ENCODE measurements at places on chromosomes 5 and 9. TPM values are rescaled to one million over a fixed set of nuclear protein-coding genes. Genes with fewer than 3 reads are reported as not detected.

The ADRA1B gene
- total RNA-seq: 2.8 TPM

DNA sequence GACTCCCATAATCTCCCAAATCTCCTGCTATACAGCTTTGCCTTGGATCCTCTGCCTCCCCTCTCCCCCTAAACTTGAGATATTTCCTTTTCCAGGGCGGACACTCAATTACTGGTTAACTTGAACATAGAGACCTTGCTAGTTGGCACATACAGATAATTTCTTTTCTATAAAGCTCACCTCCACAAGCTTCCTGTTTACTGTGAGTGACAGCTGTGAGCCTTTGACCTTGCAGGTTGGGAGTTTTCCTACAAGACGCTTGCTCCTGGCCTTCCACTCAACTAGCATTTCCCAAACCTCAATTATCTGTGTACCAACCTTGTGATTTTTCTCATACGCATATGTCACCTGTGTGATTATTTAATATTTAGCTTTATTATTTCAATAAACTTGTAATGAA lies 114.5 kb downstream of the GNA14 start:
- no peak for DNase-seq

GRCh38 chr5:153896701-153897100 lies 142.0 kb downstream of the FAM114A2 start:
- no peak for DNase-seq

- DNase-seq: no peak
These were observed 30.9 kb downstream of the CSF1R start for GRCh38 chr5:150055326-150056074.

- DNase-seq: no peak
These were observed 922 bp downstream of the CRHBP start for GRCh38 chr5:76953551-76954382.

DNA sequence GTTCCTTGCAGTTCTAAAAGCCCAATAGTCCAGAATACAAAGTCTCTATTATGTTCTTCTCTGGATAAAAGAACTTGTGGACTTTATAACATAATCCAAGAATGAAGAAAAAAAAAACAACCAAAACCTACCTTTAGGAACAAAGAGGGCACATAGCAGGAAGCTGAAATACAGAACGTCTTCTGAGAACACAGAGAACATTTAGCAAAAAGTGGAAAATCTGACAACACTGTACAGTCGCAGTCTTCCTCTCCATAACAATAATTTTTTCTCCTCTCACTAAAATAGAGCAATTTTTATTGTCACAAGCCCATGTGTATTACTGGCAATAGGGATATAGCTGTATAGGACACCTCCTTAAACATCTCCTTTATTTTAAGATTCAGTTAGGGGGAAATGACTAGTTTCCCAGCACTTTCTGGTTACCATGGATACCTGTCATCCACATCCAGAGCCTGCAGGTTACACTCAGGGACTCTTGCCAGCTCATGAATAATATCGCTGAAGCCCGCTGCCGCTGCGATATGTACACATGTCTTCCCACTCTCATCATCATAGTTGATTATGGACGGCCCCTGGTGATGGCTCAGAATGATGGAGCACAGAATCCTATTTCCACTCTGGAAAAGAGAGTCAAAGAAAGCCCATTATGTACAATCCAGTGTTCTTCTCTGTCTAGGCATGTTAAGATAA lies 106.5 kb downstream of the ANKRD55 start:
- DNase-seq: no peak

DNA sequence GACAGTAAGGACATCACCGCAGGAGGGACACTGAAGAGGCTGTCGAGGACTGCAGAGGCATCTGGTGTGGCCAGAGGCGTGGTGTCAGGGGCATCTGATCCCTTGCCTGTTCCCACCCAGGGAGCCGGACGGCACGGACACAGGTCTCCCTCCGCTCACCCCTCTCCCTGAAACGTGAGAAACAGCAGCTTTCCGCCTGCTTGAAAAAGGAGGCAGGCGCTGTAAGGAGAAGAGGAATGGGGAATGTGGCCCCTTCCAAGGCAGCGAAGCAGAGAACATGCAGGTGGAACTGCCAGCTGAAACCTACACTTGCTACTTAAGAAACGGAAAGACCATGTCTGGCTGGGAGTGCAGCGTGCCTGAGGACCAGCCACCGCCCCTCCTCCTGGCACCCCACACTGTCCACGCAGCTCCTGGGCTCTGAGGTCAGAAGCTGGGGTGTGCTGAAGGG lies 176.2 kb downstream of the GAPVD1 start:
- DNase-seq: no peak

The SPEF2 gene
- not detected for total RNA-seq

The ACTBL2 gene
- total RNA-seq: not detected

DNA sequence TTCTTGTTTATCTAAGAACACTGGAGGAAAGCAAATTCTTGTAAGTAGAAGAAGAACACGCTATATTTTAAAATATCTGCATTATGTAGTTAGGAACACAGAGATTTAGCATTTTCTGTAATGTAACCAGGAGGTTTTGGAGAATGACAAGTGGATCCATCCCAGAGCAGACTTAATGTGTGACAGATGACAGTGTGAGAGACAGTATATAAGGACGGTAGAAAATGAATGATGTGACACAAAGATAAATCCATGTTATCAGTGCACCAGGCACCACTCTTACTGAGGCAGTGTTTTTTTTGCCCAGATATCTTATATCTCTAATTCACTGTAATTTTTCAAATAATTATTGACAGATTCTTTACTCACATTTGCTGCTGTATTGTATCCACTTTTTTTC lies 239.0 kb upstream of the KCNN2 start:
- DNase-seq: no peak

- DNase-seq: peak; percentile 62
These were observed 535 bp upstream of the NFIB start for GRCh38 chr9:14314424-14314928.

The EGFL7 gene
- 0.08 TPM for total RNA-seq

- no peak for DNase-seq
These were observed 215.7 kb upstream of the GLRA1 start for GRCh38 chr5:152140347-152140746.

DNA sequence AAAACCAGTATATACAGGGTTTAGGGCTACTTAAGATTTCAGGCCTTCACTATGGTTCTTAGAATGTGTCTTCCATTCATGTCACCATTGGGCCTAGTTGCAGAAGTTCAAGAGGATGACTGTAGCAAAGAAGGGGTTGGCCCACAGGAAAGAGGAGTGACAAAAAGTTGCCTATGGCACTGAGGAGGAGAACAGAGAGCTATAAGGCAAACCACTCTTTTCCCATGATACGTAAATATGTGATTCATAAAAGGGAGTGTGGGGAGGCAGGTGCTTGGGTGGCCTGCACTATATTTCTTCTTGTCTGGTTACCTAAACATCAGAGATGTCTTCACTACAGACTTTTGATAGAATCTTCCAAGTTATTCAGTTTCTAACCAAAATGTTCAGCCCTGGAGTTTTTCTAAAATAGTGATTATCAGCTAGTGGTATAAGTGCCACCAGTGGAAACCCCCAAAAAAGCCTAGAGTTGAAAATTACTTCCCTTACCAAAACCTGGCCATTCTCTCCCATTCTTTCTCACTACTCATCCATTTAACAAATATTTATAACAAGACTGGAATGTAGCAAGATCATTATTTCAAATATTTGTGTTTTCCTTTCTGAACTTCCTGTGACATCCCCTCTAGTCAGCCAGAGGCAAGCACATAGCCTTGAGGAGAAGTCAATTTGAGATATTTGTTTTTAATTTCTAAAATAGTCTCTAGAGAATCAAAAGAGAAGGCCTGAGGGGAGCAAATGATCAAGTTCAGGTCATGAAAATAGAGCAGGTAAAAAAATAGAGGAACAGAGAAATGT lies 367.4 kb downstream of the EFNA5 start:
- peak; percentile 10 for DNase-seq

- DNase-seq: no peak
These were observed 7.2 kb downstream of the PFN3 start for GRCh38 chr5:177393206-177393765.

- DNase-seq: no peak
These were observed 199.4 kb upstream of the ST8SIA4 start for GRCh38 chr5:101102506-101102905.

- DNase-seq: no peak
These were observed 54.8 kb downstream of the MYO10 start for GRCh38 chr5:16881251-16881650.

DNA sequence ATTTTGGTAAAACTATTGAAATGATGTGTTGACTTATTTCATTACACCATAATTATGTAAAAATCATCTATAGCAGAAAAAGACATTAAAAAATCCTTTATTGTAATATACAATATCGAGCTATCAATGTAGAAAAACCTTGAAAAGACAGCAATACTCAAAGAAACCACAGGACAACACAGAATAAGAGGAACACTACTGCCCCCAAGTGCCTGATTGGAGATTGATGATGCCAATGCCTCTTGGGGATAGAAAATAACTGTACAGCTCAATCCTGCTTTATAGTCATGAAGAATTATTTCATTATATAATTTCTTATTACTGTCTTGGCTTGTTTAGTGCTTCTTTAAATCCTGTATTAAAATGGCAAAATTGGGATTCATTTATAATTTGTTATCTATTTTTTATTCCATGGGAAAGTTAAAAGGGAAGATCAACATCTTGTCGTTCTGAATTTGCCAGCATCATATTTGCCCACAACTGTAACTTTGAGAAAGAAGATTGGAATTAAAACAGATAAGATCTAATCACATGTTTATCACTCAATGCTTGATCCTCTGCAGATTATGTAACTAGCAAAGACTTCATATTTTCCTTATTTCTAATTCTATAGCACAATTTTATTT lies 337.5 kb downstream of the CDH9 start:
- DNase-seq: no peak

The PCSK1 gene
- total RNA-seq: not detected

GRCh38 chr5:116673453-116673852 lies 98.8 kb upstream of the SEMA6A start:
- DNase-seq: no peak

- no peak for DNase-seq
These were observed 23.9 kb downstream of the SECISBP2 start for GRCh38 chr9:89342213-89342612.

- DNase-seq: no peak
These were observed 196.3 kb downstream of the MEF2C start for GRCh38 chr5:88686726-88687125.

The DRD1 gene
- total RNA-seq: 10.0 TPM

The PCDHB15 gene
- total RNA-seq: 1.0 TPM

The ADAMTS6 gene
- 4.1 TPM for total RNA-seq

- DNase-seq: no peak
These were observed 36.5 kb downstream of the PLEKHG4B start for GRCh38 chr5:128446-128845.

- DNase-seq: no peak
These were observed 152.1 kb downstream of the UNC13B start for GRCh38 chr9:35313916-35314315.

DNA sequence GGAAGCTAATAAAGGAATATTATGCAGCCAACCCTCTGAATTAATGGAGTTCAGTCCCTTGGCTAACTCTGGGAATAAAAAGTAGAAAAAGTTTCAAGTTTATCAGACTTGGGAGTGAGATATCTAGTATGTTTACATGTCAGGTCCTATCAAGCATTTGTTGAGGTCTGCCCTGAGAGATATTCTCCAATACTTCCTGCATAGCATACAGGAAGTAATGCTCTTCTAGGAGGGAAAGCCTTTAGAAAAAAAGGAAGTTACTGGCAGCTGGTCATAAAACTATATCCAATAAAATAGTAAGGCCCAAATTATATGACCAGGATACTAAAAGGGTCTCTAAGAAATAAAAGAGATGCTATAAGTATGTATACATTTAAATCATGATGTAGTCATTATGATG lies 594.1 kb upstream of the FTMT start:
- DNase-seq: no peak

GRCh38 chr5:96481009-96481786 lies 48.1 kb upstream of the PCSK1 start:
- no peak for DNase-seq

The SPAG8 gene
- total RNA-seq: not detected

The CCDC171 gene
- 0.53 TPM for total RNA-seq

DNA sequence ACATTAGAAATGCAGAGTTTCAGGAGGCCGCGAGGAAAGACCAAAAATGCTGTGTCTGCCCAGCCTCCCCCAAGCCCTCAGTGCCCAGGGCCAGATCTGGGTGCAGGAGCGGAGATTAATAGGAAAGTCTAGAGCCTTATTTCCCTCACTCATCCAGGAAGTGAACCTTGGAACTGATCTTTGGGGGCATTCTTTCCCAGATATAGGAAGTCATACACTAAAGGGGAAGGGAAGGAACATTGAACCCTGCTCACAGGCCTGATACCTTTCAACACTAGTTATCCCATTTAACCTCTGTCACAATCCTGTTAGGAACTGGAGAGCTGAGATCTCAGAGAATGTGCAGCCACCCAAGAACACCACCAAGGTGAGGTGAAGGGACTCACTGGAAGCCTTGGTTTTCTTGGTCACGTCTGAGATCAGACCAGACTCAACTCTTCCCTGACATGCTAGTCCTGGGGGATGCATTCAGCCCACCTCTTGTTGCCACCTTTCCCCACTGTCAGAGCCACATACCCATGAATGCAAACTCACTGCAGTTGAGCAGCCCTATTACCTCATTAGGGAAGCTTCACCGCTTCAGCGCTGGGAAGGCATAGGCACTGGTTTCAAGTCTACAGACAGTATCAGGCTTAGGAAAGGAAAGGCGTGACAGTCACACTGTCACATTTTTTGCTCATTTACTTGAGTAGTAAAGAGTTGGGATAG lies 95.0 kb downstream of the KIAA1958 start:
- DNase-seq: no peak

The SARDH gene
- total RNA-seq: 15.3 TPM

The CBY3 gene
- total RNA-seq: not detected

DNA sequence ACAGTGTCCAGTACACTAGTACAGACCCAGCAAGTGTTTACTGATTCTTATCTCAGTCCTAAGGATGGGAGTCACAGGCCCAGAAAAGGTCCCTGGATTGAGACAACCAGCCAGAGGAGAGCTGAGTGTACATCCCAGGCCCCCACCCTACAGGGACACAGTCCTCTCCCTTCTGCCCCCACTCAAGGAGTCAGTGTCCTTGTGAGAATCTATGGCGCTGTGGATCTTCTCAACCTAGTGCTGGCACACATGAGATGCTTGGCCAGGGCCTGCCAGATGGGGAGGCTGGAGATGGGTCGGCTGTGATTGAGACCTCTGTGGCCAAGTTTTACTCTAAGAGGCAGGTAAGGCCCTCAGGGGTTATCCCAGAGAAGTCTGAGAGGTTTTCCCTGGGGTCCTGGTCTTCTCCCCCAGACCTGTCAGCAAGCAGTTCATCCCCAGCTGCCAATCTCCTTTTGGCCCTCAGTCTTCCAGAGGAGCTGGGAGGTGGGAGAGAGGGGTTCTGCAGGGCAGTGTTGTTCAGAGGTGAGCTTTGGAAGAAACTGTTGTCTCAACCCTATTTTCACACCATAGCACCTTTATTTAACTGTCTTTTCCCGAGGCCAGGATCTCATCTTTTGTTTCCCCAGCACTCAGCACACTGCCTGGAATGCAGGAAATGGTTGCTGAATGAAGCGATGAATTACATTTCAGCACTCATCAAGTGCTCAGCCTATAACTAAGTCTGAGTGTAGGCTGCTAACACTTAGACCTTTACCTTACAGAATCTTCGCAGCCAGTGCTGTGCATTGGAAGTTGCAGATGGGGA lies 3.2 kb upstream of the NSD1 start:
- no peak for DNase-seq

Data from SJSA1 (cell line).